ENCODE measurements at places on chromosomes 6 and 20. TPM values are rescaled to one million over a fixed set of nuclear protein-coding genes. Genes with fewer than 3 reads are reported as not detected.

GRCh38 chr20:3768342-3769130, 983 bp upstream of the ADISSP start:
- peak; percentile 58 for DNase-seq
- H3K27me3 ChIP-seq: no peaks in the 10 kb centered on the region
- peak overlapping the region; percentile 90 for H3K27ac ChIP-seq
- H3K36me3 ChIP-seq: no peaks in the 10 kb centered on the region
- H3K4me1 ChIP-seq: peaks cover 19% of the 10 kb centered on the region

- H3K27me3 ChIP-seq: peaks cover 37% of the 10 kb centered on the region
- H3K4me3 ChIP-seq: peak overlapping the region; percentile 72
- no peak for DNase-seq
- no peaks in the 10 kb centered on the region for H3K36me3 ChIP-seq
These were observed 32.1 kb downstream of the SF3B5 start for GRCh38 chr6:144063246-144063743.

- H3K4me1 ChIP-seq: no peaks in the 10 kb centered on the region
- no peaks in the 10 kb centered on the region for H3K27me3 ChIP-seq
- H3K27ac ChIP-seq: no peak overlapping the region
These were observed 194.7 kb downstream of the NFATC2 start for GRCh38 chr20:51347831-51348230.

DNA sequence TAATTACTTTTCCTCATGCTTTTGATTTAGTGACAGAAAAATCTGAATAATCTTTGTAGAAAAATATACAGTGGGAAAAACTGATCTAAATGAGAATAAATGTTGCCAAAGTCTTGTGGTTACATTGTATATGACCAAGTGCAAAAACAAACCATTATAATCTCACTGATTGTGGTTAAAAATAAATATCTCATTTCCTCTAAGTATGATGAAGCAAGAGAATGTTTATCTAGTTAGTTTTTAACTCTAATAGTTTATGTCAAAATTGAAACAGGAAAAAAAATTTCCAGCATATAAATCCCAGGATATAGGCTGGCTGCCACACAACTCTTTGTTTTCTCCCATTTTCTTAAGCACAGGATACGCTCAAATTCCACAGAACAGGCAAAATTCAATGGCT, 392.7 kb upstream of the ID4 start:
- H3K36me3 ChIP-seq: no peaks in the 10 kb centered on the region
- no peak overlapping the region for H3K4me3 ChIP-seq
- no peaks in the 10 kb centered on the region for H3K27me3 ChIP-seq
- no peak overlapping the region for H3K27ac ChIP-seq
- H3K4me1 ChIP-seq: no peaks in the 10 kb centered on the region

DNA sequence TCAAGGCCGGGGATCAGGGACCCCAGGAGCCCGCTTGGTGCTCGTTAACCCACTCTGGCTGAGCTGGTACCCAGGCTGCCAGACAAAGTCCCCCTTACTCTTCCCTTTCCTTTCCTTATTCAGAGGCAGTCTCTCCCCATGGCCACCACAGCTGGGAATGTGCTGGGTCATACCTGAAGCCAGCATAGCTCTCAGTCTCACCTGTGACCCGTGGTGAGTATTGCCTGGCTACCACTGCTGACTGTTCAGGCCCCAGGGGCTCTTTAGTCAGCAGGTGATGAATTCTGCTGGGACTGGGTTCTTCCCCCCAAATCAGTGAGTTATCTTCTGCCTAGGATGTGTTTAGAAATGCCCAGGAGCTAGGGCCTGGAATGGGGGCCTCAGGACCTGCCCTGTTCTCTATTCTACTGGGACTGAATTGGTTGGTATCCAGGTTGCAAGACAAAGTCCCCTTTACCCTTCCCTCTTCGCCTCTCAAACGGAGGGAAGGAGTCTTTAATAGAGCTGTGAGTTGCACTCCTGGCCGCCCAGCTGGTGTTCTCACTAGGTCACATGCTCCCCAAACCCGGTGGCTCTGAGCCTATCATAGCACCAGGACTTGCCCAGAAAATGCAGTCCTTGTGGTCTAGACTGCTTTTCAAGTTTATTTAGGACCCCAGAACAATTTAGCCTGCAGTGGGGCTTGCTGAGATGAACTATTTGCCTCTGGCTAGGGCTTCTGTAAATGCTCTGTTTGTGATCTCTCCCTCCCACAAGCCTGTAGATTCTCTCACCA, 64.6 kb downstream of the MYO6 start:
- no peak for DNase-seq
- H3K27me3 ChIP-seq: no peaks in the 10 kb centered on the region
- H3K36me3 ChIP-seq: no peaks in the 10 kb centered on the region
- no peak overlapping the region for H3K27ac ChIP-seq

DNA sequence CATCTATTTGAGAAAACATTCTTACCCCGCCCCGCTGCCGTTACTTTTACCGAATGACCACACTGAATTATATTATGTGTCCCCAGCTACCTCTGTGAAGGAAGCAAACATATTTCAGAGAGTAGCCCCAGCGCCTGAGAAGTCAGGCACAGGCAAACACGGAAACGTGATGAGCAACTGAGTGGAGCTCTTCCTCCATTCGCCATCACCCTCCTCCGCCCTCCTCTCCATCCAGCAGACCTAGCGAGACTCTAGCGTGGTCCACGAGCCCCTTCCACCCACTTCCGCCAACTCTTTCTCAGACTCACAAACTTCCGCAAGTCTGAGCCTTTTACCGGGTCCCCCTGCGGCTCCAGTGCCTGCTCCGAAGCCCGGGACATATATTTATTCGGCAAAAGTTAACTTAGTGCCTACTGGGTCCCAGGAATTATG, 582 bp downstream of the SNRPB start:
- DNase-seq: no peak
- peak overlapping the region; percentile 97 for H3K27ac ChIP-seq
- H3K4me1 ChIP-seq: peaks cover 14% of the 10 kb centered on the region
- H3K4me3 ChIP-seq: peak overlapping the region; percentile 90
- no peaks in the 10 kb centered on the region for H3K27me3 ChIP-seq
- H3K36me3 ChIP-seq: peaks cover 35% of the 10 kb centered on the region

GRCh38 chr6:20582586-20583443, 48.6 kb downstream of the CDKAL1 start:
- no peak overlapping the region for H3K4me3 ChIP-seq
- H3K27ac ChIP-seq: no peak overlapping the region
- DNase-seq: no peak

Gene SH3BGRL2
- 8.5 TPM for total RNA-seq

Gene HRH3
- 0.10 TPM for total RNA-seq

Data from Panc1 (cell line).